ENCODE measurements at places on chromosomes 7 and 10.
A peak's percentile ranks its signal among the peaks of the same experiment; 100 is the strongest.

DNA sequence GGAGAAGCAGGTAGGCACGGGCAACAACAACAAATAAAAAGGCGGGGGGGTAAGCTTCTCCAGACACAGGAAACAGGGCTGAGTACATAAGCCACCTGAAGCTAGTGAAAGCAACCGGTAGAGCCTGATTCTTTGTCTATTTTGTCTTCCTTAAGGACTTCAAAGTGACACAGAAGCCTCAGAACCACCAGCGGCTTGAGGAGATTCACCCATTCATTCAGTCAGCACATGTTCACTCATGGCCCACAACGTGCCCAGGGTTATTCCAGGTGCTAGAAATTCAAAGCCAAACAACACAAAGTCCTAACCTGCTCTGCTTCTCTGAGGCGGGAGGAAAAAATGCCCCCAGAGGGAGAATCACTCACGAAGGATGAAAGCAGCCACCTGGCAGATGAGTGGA, 69.3 kb upstream of the C7orf33 start:
- no peak for DNase-seq

GRCh38 chr10:71076473-71077142, 135.8 kb upstream of the UNC5B start:
- peak; percentile 14 for DNase-seq

DNA sequence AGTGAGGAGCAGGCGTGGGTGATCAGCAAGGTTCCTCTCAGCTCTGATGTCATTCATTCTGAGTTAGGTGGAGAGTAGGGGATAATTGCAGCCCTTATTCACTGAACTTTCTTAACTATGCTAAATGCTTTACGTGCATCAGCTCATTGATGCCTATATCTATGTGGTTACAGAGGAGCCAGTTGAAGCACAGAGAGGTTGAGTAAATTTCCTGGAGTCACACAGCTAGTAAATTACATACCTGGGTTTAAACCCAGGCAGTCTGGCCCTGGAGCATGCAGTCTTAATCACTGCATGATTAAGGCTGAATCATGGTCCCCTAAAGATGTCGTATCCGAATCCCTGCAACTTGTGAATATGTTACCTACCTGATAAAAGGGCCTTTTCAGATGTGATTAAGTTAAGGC, 99.6 kb downstream of the GRK5 start:
- no peak for DNase-seq

GRCh38 chr10:74011770-74012169, 13.9 kb downstream of the VCL start:
- no peak for DNase-seq

DNA sequence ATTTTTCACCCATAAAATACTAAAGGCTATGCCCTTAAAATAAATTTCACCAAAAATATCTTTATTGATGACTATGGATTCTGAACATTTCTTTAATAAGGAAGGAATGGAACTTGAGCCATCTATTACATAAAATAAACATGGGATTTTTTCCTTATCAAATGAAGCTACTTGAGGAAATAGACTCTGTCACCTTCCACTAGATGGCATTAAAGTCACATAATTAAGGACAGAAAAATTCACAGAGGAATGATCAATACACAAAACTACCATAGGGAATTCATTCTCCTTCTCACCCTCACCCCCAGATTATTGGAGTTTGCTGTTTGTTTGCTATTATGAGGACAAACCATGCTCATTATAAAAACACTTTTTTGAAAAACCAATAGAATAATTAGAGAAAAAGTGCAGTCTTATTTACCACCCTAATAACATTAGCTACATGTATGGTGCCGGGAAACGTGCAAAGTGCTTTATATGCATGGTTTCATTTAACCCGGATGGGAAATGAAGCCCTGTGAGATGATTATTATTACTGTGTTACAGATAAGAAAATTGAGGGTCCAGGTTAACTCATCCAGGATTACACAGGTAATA, 21.1 kb upstream of the FOXI2 start:
- no peak for DNase-seq

- DNase-seq = no peak
Measured at GRCh38 chr10:80153460-80153859, 20.9 kb downstream of the PLAC9 start.

Data from CD4-positive, alpha-beta T cell treated with Interleukin-15 for 1 hour (primary cell).